ENCODE measurements at places on chromosomes 7 and 10.

DNA sequence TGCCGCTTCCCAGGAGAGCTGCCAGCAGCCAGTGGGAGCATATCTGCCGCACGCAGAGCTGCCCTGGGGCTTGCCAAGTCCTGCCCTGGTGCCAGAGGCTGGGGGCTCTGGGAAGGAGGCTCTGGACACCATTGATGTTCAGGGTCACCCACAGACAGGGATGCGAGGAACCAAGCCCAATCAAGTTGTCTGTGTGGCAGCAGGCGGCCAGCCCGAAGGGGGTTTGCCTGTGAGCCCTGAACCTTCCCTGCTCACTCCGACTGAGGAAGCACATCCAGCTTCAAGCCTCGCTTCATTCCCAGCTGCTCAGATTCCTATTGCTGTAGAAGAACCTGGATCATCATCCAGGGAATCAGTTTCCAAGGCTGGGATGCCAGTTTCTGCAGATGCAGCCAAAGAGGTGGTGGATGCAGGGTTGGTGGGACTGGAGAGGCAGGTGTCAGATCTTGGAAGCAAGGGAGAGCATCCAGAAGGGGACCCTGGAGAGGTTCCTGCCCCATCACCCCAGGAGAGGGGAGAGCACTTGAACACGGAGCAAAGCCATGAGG is 94.6 kb downstream of the TACC2 start:
- DNase-seq: no peak

DNA sequence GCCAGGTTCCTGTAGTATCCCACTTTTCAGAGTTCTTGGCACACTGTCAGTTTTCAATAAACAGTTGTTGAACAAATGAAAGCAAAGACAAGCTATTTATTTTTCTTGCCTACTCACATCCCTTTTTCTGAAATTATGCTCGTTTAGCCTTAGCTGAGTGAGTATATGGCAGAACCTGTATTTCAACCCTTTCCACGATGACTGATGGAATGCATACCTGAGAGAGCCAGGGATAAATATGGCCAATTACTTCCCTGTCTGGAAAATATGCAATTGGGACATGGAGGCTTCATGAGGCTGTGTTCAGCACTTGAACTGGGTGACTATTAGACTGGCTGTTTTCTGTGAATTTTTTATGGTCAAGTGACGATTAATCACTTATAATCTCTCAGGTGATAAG is 144.5 kb upstream of the POT1 start:
- DNase-seq: no peak

DNA sequence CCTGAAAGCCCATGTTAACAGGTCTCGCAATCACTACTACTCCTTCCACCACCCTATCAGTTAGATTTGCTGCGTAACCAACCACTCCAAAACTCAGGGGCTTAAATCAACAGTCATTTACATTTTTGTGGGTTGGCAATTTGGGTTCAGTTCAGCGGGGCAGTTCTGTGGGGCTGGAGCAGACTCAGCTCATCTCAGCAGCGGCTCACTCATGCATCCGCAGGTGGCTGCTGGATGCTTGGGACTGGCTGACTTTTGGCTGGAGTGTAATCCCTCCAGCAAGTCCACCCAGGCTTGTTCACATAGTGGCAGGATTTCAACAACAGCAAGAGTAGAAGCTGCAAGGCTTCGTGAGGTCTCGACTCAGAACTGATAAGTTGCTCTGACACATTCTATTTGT is 79.2 kb downstream of the NEUROD6 start:
- no peak for DNase-seq

GRCh38 chr7:47342296-47343060 is 239.4 kb downstream of the TNS3 start:
- peak; percentile 95 for DNase-seq

DNA sequence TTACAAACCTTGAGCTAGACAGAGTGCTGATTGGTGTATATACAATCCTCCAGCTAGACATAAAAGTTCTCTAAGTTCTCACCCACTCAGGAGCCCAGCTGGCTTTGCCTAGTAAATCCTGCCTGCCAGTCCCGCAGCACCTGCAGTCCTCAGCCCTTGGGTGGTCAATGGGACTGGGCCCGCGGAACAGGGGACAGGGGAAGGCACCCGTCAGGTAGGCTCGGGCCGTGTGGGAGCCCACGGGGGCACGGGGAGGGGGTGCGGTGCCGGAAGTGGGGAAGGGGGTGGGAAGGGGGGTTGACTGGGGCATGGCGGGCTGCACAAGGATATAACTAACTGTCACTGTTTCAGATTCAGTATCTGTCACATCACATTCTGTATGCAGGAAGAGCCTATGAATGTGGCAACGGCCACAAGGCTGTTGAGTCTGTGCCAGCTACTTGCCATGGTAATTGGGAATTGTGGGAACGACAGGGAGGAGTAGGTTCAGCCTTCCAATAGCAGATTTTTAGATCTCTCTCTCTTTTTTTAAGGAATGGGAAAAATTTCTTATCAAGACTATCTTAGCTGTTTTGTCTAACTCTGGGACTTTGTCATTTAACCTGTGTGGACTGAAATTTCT is 205.1 kb upstream of the PLPP4 start:
- no peak for DNase-seq

DNA sequence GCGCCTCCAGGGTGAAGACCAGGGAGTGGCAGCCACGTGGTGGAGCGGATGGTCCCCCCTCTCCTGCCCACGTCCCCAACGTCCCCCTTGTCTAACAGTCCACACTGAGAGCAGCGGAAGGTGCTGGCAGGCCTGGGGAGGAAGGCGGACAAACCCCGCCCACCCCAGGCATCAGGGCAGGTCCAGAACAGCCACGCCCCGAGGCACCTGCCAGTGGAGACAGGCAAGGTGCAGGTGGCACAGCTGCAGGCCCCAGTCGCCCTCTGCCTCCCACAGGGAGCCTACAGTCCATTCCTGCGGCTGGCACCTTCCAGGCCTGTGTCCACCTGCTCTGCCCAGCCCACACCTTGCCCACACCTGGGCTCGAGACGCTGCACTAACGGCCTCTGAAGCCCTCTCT is 24.9 kb downstream of the CYP2W1 start:
- DNase-seq: no peak

- DNase-seq: no peak
These were observed 69.1 kb downstream of the KMT2C start for GRCh38 chr7:152366662-152367061.

GRCh38 chr7:105782391-105783042 is 93.9 kb downstream of the ATXN7L1 start:
- DNase-seq: no peak

- DNase-seq: no peak
These were observed 31.2 kb upstream of the IKZF1 start for GRCh38 chr7:50273301-50273700.
